SJSA1 (cell line): ENCODE measurements at places on chromosomes 1 and 21.

- DNase-seq: peak; percentile 16
Measured at GRCh38 chr1:212669600-212669999, 30.0 kb downstream of the BATF3 start.

- DNase-seq: no peak
Measured at GRCh38 chr1:206540044-206540780, 32.9 kb downstream of the RASSF5 start.

GRCh38 chr1:147162093-147162492 is 10.2 kb downstream of the PRKAB2 start:
- no peak for DNase-seq

DNA sequence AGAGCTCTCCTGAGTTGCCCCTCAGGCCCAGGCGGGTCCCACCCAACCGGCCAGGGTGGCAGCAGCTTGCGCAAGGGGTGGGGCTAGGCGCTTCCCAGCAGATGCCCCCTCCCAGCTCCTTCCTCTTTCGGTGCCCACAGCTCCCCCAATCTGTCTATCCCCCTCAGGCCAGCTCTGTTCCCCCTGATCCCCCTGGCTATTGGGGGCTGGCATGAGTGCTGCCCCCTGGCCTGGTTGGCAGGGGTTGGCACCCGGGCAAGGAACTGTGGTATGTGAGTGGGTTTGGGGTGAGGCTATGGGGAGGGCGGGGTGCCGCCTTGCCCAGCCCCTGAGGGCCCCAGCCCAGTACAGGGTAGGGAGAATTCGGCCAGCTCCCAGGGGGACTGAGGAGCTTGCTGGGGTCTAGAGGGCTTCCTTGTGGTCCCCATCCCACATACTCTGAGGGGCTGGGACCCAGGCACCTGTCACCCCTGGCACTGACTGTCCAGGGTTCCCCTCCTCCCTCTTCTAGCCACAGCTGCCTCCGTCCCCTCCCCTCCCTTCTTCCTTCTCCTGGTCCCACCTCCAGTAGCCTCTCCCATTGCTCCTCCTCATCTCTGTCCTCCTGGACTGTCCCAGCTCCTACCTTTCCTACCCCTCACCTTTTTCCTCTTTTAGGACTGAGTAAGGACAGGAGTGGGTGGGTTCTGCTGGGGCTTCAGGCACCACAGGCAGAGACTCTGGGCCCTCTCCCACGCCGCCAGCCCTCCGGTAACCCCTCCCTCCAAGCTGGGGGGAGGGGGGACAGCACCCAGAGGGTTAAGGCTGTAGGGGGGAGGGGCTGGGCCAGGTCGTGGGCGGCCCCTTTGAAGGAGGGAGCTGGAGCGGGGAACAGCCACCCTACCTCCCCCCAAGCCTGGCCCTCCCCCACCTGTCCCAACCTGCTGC is 5.7 kb downstream of the ZBTB7B start:
- no peak for DNase-seq

DNA sequence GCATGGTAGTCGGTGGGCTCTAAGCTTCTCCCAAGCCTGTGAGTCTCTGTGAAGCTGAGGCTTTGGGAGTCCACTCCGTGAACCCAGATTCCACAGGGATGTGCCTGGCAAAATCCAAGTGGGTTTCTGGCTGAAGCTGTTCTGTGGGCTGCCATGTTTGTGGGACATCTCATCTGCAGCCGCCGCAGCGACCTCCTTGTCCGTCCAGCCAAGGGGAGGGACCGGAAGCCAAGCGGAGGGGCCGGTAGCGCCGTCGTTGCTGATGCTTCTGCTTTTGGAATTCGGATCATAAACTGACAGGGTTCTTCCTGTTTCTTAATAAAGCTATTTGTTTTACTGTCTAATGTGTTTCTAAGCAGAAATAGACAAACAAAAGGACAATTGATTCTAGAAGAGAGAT is 13.3 kb downstream of the KIF26B start:
- DNase-seq: no peak

DNA sequence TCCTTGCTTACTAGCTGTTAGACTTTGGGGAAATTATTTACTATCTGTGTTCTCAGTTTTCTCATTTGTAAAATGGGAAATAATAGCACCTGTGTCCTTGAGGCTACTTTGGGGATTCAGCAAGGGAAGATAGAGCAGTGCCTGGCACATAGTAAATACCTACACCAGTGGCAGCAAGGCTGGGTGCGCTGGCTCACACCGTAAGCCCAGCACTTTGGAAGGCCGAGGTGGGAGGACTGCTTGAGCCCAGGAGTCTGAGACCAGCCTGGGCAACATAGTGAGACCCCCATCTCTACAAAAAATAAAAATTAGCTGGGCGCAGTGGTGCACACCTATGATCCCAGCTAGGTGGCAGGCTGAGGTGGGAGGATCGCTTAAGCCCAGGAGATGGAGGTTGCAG is 8.6 kb upstream of the CENPS start:
- no peak for DNase-seq

DNA sequence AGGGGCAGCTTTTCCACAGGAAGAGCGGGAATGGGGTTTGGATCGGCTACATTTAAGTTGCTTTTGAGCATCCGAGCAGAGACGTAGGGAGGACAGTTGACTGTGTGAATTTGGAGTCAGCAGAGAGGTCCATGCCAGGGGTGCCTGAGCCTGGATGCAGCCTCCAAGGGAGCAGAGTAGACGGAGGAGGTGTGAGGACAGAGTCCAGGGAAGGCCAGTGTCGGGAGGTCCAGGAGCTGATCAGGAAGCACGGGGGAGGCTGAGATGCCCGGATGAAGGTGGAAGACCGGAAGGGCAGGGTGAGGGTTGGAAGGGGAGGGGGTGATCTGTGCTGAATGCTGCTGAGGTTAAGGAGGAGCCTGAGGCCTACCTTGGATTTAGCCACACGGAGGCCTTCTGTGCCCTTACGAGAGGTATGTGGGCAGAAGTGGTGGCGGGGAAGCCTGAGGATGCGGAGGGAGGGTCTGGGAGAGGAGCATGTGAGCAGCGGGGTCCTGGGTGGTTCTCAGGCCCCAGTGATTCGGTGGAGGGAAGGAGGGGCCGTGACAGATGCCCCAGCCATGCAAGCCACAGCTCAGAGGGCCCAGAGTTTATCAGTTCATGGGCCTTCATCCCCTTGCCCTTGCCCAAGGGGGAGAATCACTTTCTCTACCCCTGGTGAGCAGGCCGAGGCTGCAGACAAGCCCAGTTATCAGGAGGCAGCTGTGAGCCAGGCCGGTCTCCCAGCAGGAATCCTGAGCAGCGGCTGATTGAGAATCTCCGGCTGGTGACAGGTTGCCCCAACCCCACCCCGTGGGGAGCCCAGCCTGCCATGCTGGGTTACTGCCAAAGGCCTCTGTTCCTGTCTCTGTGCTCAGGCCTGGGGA is 54.0 kb upstream of the ACTL8 start:
- no peak for DNase-seq

GRCh38 chr1:80565406-80565805 is 1235.3 kb upstream of the ADGRL2 start:
- no peak for DNase-seq

- DNase-seq: no peak
Measured at GRCh38 chr1:115183721-115184259, 94.5 kb upstream of the TSPAN2 start.

DNA sequence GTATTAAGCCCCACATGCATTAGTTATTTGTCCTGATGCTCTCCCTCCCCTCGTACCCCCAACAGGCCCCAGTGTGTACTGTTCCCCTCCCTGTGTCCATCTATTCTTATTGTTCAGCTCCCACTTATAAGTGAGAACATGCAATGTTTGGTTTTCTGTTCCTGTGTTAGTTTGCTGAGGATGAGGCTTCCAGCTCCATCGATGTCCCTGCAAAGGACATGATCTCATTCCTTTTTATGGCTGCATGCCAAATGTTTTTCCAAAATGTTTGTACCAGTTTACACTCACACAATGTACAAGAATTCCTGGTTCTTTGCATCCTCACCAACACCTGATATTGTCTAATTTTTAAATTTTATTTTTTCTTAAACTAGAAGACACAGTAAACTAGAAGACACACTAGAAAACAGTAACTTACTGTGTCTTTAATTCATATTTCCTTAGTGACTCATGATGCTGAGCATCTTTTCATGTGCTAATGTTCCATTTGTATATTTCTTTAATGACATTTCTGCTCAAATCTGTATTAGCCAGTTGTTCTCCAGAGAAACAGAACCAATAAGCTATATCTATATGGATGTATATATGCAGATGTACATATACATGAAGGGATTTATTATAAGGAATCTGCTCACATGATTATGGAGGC is 19.4 kb upstream of the USP1 start:
- peak; percentile 21 for DNase-seq

GRCh38 chr21:38433471-38433870 is 64.8 kb downstream of the ERG start:
- no peak for DNase-seq

GRCh38 chr1:224707843-224708725 is 92.0 kb downstream of the CNIH3 start:
- DNase-seq: peak; percentile 72

DNA sequence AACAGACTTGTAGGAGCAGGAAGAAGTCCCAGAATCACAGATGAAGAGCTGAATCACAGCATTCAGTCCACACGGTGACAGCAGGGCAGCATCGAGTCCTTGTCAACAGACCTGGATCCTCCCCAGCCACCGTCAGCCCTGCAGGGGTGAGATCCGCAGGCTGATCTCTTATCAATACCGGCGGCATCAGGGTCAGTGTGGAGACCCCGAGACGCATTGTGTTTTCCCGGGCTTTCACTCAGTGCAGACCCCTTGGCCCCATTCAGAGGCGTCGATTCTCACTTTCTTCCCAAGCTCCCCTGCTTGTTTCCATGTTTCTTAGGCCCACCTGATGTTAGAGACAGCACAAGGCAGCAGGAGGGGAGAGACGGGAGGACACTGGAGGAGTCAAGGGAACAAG is 609.6 kb downstream of the PTPRU start:
- DNase-seq: no peak

DNA sequence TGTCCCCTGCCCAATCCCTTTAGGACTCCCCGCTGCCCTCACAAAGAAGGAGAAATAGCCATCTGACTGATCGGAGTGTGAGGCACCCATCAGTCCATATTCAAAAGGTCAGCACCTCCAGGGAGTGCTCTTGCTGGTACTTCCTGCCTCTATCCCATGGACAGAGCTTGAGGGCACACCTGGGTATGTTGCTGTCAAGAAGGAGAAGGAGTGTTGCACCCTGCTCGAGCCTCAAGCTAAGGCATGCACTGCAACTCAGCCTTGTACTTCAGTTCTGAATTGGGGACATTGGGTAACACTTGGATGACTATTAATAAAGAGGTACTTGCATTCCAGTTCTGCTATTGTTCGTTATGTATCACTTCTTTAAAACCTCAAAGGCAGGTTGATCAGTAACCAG is 190.3 kb upstream of the ZC3H12A start:
- DNase-seq: no peak

- peak; percentile 37 for DNase-seq
Measured at GRCh38 chr21:46124083-46124925, 26.4 kb downstream of the COL6A2 start.

DNA sequence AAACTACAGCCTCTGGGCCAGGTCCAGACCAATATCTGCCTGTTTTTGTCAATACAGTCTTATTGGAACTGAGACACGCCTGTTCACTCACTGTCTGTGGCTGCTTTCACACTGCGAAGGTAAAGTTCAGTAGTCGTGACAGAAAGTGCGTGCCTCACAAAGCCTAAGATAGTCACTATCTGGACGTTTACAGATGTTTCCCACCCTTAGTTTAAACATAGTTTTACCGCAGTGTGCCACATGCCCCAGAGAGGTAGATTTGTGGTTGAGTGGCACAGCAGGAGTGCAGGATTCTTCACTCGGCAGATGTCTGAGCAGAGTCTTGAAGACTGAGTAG is 61.9 kb downstream of the NFASC start:
- no peak for DNase-seq

- no peak for DNase-seq
Measured at GRCh38 chr1:89844241-89844807, 23.5 kb downstream of the LRRC8D start.

DNA sequence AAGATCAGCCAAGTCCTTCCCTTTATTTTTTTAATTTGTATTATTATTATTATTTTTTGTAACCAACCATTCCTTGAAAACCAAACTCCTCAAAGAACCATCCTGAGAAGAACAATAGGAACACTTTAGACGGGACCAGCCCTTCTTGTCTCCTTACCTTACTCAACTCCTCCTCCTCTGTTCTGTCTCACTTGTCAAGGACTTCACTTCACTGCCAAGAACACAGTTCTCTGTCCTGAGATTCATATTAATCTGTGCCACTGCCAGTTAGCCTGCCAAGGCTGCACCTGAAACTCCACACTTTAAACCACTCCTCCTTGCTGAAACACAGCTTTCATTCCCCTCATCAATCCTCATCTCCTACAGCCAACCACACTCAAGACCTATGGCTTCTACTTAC is 73.8 kb upstream of the ATP1A1 start:
- no peak for DNase-seq

DNA sequence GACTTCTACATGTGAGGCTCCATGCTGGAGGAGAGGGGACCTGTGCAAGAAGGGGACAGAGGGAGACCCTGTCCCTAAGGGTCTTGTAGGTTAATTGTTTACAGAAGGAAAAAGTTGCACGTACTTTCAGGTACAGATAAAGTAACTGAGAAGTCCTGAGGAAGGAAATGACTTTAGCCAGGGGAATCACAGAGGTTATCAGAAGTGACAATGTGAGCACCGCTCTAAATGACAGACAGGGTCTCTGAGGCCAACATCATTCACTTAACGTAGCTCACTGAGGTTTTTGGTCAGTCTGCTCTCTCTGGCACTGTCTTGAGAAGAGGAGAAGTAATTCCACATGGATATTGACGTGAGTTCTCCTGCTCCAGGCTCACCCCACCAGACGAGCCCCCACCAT is 12.0 kb downstream of the TAF5L start:
- no peak for DNase-seq
